ENCODE measurements at places on chromosomes 6 and 20.

- no peak for DNase-seq
Measured at GRCh38 chr6:79048611-79049010, 29.4 kb downstream of the PHIP start.

GRCh38 chr20:23926944-23927872 is 47.7 kb upstream of the CST5 start:
- DNase-seq, result no peak

GRCh38 chr20:51531712-51532456 is 10.6 kb downstream of the NFATC2 start:
- DNase-seq, result no peak

- DNase-seq, result no peak
Measured at GRCh38 chr6:11766589-11767450, 11.8 kb downstream of the ADTRP start.

- DNase-seq, result no peak
Measured at GRCh38 chr6:134934793-134935485, 15.0 kb downstream of the ALDH8A1 start.

- DNase-seq, result no peak
Measured at GRCh38 chr20:2752567-2753460, 47.6 kb downstream of the CPXM1 start.

- peak; percentile 96 for DNase-seq
Measured at GRCh38 chr20:59820204-59821041, 113.0 kb downstream of the SYCP2 start.

DNA sequence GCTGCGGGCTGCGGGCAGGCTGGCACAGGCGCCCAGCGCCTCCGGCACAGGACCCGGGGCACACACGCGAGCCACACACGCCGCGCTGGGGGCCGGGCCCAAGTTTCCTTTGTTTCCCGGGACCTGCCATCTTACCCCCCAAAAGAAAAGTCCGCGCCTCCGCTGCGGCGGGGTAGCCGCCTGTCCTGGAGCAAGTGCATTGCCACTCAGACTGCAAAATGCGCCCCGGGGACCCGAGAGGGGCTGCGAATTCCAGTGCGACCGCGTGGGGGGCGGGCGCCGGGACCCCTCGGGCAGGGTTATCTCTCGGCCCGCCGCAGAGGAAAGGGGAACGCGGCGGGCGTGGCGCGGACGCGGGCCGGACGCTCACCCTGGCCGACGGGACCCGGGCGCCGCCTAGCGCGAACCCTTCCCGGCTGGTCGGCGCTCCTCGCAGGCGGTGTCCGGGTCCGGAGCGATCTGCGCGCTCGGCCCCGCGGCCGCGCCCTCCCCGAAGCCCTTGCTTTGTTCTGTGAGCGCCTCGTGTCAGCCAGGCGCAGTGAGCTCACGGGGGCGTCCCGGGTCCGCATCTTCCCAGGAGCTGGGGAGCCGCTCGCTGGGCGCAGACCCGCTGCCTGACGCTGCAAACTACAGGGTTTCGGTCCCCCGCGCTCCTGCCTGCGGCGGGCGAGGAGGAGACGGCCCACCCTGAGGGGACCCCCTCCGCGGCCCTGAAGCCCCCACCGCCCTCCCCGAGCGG is 639 bp upstream of the CD24 start:
- peak; percentile 54 for DNase-seq

DNA sequence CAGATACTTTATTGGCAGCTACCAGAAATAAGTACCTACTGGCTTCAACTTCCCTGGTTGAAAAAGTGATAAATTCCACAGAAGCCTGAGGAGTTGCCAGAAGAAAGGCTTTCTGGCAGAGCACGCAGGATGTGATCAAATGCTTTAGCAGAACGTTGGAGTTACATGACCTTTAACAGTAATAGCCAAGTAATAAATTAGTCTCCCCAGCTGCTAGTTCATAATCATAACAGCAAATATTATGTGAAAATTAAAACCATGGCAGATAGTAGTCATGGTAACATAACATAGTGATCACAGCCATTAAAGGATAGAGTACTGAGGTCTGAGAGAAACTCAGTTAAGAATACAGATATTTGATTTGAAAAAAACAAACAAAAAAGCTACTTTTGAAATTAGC is 567.7 kb downstream of the ADGRB3 start:
- DNase-seq, result no peak

GRCh38 chr6:80330961-80331360 is 224.5 kb downstream of the BCKDHB start:
- no peak for DNase-seq

DNA sequence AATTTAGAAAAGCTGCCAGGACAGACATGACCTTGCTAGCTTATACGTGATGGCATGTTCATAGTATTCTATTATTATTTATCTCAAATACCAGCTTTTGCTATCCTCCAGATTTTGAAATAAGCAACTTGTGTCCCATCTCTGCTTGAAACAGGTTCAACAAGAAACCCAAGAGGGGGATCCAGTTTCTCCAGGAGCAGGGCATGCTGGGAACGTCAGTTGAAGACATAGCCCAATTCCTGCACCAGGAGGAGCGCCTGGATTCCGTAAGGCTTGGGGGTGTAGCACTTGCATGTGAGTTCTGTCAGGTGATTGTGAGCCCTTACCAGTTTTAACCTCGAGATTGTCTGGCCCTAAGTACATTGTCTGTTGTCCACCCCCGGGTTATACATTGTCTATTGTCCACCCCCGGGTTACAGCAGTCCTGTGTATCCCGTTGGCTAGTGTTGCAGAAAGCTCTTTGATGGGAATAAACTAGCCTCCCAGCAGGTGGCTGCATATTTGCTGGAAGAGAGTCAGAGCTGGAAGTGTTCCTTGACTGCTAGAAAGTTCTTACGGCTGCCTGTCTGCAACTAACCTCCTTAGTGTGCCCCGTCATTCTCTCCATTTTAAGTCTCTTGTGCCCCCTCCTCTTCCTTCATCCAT is 61.4 kb upstream of the CSE1L start:
- DNase-seq, result no peak

Measured in NCI-H2029 (cell line).